ENCODE measurements at places on chromosomes 13 and 19.
A peak's percentile ranks its signal among the peaks of the same experiment; 100 is the strongest.

GRCh38 chr13:20001366-20002190, 43.1 kb downstream of the ZMYM2 start:
- H3K4me1 ChIP-seq = peaks cover 13% of the 10 kb centered on the region
- peaks cover 30% of the 10 kb centered on the region for H3K36me3 ChIP-seq
- no peak overlapping the region for H3K27ac ChIP-seq

DNA sequence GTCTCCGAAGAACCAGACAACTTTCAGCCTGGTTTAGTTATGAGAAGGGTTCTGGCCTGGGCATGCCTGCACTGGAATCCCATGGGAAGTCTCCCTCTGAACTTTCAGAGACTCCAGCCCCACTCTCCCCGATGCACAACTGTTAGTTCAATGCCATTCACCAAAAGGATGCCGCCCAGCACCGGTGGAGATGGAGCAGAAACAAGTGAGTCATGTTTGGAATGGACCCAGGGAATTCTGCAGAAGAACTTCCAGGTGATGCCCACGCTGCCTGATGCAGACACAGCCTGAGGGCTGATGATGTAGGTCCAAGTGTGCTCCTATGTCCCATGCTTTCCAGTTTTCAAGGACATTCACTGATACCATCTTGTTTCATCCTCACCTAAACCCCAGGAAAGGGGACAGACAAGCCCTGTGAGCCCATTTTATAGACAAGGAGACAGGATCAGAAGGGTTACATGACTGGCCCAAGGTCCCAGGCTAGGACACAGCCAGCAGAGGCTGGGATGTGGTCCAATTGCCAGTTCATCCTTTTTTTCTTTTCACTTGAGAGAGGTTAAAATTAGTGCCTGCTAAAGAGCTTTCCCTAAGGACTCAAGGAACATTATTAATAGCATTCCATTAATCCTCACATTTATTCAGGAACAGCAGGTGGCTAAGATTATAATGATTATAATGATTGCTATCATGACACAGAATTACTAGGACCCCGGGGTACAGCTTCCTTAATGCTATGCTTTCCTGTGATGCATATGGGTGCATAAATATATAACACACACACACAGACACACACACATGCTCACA, 39.5 kb downstream of the SIAH3 start:
- no peaks in the 10 kb centered on the region for H3K27me3 ChIP-seq
- H3K36me3 ChIP-seq = no peaks in the 10 kb centered on the region
- no peak overlapping the region for H3K4me3 ChIP-seq
- no peak for DNase-seq
- no peaks in the 10 kb centered on the region for H3K4me1 ChIP-seq

GRCh38 chr13:32883474-32883873, 132.7 kb upstream of the KL start:
- no peaks in the 10 kb centered on the region for H3K27me3 ChIP-seq
- no peaks in the 10 kb centered on the region for H3K4me1 ChIP-seq
- H3K4me3 ChIP-seq = no peak overlapping the region
- H3K36me3 ChIP-seq = no peaks in the 10 kb centered on the region

- H3K27me3 ChIP-seq = no peaks in the 10 kb centered on the region
- no peak overlapping the region for H3K27ac ChIP-seq
- H3K36me3 ChIP-seq = peaks cover 3% of the 10 kb centered on the region
- no peak overlapping the region for H3K4me3 ChIP-seq
These were observed 62.6 kb downstream of the KDM4B start for GRCh38 chr19:5031231-5032100.

DNA sequence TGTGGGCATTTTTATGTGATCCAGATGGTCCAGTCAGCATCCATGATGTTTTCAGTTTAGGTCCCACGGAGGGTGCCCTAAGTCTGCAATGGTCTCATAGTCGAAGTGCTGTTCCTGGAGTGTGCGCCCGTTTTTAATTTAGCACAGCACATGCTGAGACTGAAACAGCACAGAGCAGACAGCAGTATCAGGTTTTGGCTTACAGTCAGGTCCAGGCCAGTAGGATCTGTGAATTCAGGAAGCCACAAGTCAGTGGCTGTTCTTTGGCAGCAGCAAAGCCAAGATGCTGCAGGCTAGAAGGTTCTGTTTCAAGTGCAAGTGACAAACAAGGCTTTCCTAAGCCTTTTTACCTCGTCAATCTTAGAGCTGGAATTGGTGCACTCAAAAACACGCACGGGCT, 18.3 kb downstream of the FBXO27 start:
- DNase-seq = no peak
- H3K4me3 ChIP-seq = no peak overlapping the region
- no peaks in the 10 kb centered on the region for H3K36me3 ChIP-seq
- H3K27me3 ChIP-seq = no peaks in the 10 kb centered on the region

GRCh38 chr19:46221981-46222610, 7.4 kb upstream of the IGFL1 start:
- no peak overlapping the region for H3K4me3 ChIP-seq
- H3K27me3 ChIP-seq = no peaks in the 10 kb centered on the region
- DNase-seq = no peak
- no peaks in the 10 kb centered on the region for H3K36me3 ChIP-seq
- H3K27ac ChIP-seq = no peak overlapping the region
- H3K4me1 ChIP-seq = no peaks in the 10 kb centered on the region

GRCh38 chr19:38657633-38658222, 10.3 kb downstream of the ACTN4 start:
- no peak overlapping the region for H3K4me3 ChIP-seq
- H3K27me3 ChIP-seq = no peaks in the 10 kb centered on the region
- peaks cover 83% of the 10 kb centered on the region for H3K4me1 ChIP-seq

DNA sequence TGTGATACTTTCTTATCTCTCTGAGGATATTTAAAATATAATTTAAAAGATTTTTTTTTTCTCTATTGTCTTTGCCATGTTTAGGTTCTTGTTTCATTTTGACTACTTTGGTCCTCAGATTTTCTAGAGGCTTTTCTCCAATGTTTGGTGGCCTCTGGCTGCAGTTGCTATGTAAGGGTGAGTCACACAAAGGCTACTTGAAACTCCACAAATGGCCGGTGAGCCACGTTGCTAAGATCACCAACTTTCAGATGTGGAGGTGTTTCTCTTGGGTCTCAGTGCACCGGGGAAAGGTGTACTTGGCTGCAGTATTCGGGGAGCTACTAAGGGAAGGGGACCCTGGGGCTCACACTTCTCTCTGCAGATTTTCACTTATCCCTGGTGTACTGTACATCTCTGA, 248.1 kb downstream of the HS6ST3 start:
- no peak overlapping the region for H3K27ac ChIP-seq
- DNase-seq = no peak
- no peak overlapping the region for H3K4me3 ChIP-seq
- no peaks in the 10 kb centered on the region for H3K36me3 ChIP-seq

DNA sequence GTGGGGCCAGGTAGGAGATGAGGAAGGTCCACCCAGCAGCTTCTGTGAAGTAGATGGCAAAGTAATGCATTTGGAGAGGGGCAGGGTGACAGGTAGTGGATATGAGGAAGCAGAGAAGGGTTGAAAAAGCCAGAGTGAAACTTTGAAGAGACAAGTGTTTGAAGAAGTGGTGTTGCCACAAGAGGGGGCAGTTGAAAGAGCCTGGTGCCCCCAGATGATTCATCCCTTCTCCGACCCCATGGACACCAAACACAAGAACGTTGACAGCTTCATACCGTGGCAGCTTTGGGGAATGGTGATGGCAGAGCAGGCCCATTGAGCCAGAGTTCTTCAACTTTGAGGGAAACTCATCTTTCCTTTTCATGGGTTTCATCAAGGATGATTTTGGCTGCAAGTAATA, 19.9 kb downstream of the IFNL3 start:
- no peak for DNase-seq
- H3K27me3 ChIP-seq = no peaks in the 10 kb centered on the region
- no peaks in the 10 kb centered on the region for H3K4me1 ChIP-seq
- no peak overlapping the region for H3K4me3 ChIP-seq

- no peaks in the 10 kb centered on the region for H3K36me3 ChIP-seq
- no peaks in the 10 kb centered on the region for H3K4me1 ChIP-seq
- H3K4me3 ChIP-seq = no peak overlapping the region
- H3K27me3 ChIP-seq = no peaks in the 10 kb centered on the region
- DNase-seq = no peak
These were observed 41.4 kb upstream of the OBI1 start for GRCh38 chr13:78700121-78700910.

DNA sequence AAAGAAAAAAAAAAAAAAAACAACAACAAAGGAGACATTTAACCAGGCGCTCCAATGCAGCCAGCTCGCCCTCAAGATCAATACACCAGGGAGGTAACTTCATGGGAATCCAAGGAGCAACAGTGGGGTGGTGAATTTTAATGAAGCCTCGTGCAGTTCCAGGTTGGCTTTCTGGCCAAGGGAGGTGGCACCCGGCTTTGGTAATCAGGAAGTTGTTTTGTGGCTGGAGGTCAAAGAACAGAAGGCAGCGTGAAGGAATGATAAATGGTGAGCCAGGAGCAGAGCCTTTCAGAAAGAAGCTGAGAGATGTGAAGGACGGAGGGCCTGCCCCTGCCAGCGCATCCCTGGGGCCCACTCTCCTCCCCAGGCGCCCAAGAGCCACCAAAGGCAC, 188.2 kb upstream of the TSC22D1 start:
- H3K27me3 ChIP-seq = no peaks in the 10 kb centered on the region
- H3K4me1 ChIP-seq = peaks cover 33% of the 10 kb centered on the region
- no peaks in the 10 kb centered on the region for H3K36me3 ChIP-seq
- H3K4me3 ChIP-seq = no peak overlapping the region
- peak overlapping the region; percentile 73 for H3K27ac ChIP-seq

- no peaks in the 10 kb centered on the region for H3K36me3 ChIP-seq
- no peaks in the 10 kb centered on the region for H3K27me3 ChIP-seq
- peak overlapping the region; percentile 60 for H3K27ac ChIP-seq
- peak; percentile 78 for DNase-seq
- H3K4me1 ChIP-seq = peaks cover 5% of the 10 kb centered on the region
These were observed 5.3 kb upstream of the PROZ start for GRCh38 chr13:113152984-113153809.

DNA sequence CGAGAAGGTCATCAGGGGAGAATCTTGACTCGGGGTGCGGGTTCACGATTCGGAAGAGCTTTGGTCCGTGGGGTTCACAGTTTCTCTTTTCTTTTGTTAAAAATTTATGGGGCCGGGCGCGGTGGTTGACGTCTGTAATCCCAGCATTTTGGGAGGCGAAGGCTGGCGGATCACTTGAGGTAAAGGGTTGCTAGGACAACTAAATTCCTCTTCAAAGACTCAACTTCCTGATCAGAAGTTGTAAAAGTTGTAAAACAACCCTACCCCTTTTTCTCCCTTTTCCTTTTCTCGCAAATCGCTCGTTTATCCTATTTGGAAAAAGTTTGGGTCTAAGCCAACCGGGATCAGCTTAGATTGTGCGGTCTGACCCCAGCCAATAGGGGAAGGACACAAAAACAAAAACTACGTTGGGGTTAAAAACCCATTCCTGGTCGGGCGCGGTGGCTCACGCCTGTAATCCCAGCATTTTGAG, 673 bp downstream of the ZNF486 start:
- peak overlapping the region; percentile 68 for H3K27ac ChIP-seq
- no peaks in the 10 kb centered on the region for H3K4me1 ChIP-seq
- H3K27me3 ChIP-seq = no peaks in the 10 kb centered on the region
- DNase-seq = no peak
- no peaks in the 10 kb centered on the region for H3K36me3 ChIP-seq

DNA sequence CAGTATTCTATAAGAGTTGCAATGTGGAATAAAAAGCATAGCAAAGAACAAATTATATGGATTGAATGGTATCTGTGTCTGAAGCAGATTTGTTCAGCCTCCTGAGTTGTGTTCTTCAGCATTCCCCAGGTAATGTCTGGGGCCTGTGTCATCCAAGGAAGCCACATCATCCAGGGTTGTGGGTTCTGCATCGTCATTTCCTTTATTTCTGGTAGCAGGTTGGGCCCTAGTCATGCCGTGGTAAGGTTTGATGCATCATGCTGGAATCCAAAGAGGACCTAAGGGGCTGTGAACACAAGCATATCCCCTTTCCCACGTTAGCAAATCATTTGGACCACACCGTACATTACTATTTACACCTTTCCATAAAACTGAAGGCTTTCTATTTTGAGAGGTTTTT, 131.0 kb upstream of the ZNF91 start:
- no peaks in the 10 kb centered on the region for H3K27me3 ChIP-seq
- no peak for DNase-seq
- no peaks in the 10 kb centered on the region for H3K4me1 ChIP-seq
- no peaks in the 10 kb centered on the region for H3K36me3 ChIP-seq

GRCh38 chr19:16894080-16894479, 5.3 kb downstream of the F2RL3 start:
- no peak overlapping the region for H3K4me3 ChIP-seq
- DNase-seq = no peak

DNA sequence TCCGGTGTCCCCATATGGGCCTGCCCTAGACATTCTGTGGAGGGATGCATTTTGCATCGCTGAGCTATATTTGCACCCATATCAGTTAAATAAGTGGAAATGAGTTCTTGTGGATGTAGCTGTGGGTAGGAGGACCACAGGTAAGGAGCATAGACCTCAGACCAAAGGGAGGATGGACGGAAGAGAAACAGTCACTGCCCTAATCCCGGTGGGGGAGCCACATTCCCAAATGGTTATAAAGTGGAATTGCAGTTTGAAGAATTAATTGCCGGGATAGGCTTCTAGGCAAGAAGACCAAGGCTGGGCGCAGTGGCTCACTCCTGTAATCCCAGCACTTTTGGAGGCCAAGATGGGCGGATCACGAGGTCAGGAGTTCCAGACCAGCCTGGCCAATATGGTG, 1.8 kb downstream of the SDHAF1 start:
- H3K27ac ChIP-seq = no peak overlapping the region
- H3K4me1 ChIP-seq = no peaks in the 10 kb centered on the region
- H3K4me3 ChIP-seq = peak overlapping the region; percentile 71

DNA sequence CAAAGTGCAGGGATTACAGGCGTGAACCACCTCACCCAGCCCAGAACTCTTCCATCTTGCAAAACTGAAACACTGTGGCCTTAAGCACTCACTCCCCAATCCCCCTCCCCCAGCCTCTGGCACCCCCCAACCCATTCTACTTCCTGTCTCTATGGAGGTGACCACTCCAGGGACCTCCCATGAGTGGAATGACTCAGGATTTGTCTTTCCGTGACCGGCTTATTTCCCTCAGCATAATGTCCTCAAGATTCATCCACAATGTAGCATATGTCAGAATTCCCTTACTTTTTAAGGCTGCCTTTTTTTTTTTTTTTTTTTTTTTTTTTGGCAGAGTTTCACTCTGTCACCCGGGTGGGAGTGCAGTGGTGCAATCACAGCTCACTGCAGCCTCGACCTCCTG, 3.6 kb upstream of the F2RL3 start:
- no peak for DNase-seq
- H3K4me3 ChIP-seq = no peak overlapping the region
- H3K36me3 ChIP-seq = no peaks in the 10 kb centered on the region
- no peaks in the 10 kb centered on the region for H3K4me1 ChIP-seq
- H3K27ac ChIP-seq = no peak overlapping the region

GRCh38 chr13:42807866-42808265, 26.5 kb downstream of the FAM216B start:
- no peaks in the 10 kb centered on the region for H3K36me3 ChIP-seq
- H3K4me3 ChIP-seq = no peak overlapping the region
- no peaks in the 10 kb centered on the region for H3K4me1 ChIP-seq
- H3K27ac ChIP-seq = no peak overlapping the region
- no peak for DNase-seq

DNA sequence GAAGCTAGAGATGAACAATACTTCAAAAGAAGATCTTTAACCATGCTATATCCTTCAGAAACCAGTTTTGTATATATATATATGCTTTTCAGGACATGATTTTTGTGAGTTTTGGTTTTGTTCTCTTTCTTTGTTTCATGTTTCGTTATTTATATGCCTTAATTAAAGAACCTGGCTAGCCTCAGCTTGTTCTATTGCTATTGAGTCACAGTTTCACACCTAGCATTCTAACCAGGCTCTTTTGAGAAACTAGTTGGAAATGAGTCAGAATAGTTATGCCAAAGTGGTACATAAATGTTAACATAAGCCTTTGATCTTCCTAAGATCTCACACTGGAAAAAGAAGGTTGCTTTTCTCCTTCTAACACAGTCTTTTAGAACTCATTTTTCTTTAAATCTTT, 1925.2 kb downstream of the OLFM4 start:
- no peaks in the 10 kb centered on the region for H3K27me3 ChIP-seq
- H3K4me3 ChIP-seq = no peak overlapping the region
- H3K36me3 ChIP-seq = no peaks in the 10 kb centered on the region
- no peak overlapping the region for H3K27ac ChIP-seq
- no peaks in the 10 kb centered on the region for H3K4me1 ChIP-seq

Measured in pancreas (tissue), 10 donors.